Vein endothelial cell (primary cell): ENCODE measurements at places on chromosomes 6 and 20. TPM values are rescaled to one million over a fixed set of nuclear protein-coding genes. Genes with fewer than 3 reads are reported as not detected.

ELMO2 gene
- total RNA-seq, result 31.7 and 36.3 TPM in 2 replicates

PHACTR3 gene
- under 0.01 and 0.57 TPM in 2 replicates for total RNA-seq

TNXB gene
- 2.1 and 4.2 TPM in 2 replicates for total RNA-seq

ACOT8 gene
- total RNA-seq, result 24.2 and 30.1 TPM in 2 replicates

ENPP1 gene
- 0.65 and 1.1 TPM in 2 replicates for total RNA-seq

RIPOR3 gene
- not detected in 2 replicates for total RNA-seq
